ENCODE measurements at places on chromosomes 6 and 20.

DNA sequence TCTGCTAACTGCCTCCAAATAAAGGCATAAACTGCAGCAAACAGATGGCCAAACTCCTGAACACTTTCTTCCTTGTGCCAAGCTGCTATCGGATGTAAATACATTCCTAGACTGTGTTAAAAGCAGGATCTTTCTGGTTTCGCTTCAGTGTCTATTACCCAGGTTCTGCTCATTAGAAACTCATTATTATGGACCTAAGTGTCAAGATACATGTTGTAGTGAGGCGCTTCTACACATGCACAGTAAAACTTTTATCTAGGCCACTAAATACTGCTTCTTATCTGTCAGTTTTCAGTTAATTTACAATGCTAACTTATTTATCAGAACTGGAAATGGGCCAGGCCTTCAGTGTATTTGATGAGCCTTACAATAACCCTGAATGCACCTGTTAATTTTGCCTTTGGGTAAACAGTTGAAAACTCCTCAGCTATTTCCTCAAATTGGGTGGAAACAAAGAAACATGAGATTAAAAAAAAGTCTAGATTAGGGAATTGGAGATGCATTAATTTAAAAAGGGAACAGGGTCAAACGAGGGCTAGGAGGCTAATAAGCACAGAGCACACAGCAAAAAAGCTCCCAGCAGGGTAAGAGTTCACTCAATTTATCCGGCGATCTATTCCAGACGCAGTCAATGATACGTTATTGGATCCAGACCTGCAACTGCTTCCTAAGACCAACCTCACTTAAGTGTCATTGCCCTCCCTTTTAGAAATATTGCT, 240.6 kb downstream of the FOXC1 start:
- DNase-seq = no peak

- no peak for DNase-seq
These were observed 14.6 kb upstream of the ARMC12 start for GRCh38 chr6:35722121-35722761.

DNA sequence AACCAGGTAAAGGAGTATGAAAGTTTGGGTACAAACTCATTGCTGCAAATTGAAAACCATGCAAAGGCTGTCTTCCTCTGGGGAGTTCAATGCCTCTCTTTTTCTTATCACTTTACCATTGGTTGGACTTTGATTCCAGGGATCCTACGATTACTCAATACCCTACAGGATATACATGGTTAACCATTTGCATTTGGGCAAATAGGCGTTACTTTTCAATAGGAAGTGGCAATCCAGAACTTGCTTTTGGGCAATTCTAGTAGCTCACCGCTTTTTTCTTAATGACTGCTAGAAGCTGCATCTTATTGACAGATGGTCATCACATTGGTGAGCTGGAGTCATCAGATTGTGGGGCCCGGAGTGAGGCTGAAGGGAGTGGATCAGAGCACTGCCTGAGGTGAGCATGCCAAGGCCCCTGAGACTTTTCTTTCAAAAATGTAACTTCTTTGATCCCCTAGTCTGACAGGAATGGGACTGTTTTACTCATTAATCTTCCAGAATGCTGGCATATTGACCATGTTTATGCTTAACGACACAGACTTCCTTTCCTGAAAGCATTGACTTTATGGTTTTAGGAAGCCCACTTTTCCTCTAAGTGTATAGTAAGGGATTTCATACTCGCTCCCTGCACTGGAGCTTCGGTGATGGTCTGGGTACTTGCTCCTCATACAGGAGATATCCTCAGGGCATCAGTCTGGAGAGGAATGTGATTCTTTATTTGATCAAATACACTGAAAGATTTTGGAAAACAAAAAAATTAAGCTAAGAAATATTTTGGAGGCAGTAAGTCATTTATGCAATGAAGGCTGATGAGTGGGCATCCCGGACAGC, at the start of gene CCR6:
Gene CCR6 (plus strand): TSS at position 270 of the 831 bp plus-strand sequence. CDS start 13,039 bp downstream, outside the sequence.
- no peak for DNase-seq

DNA sequence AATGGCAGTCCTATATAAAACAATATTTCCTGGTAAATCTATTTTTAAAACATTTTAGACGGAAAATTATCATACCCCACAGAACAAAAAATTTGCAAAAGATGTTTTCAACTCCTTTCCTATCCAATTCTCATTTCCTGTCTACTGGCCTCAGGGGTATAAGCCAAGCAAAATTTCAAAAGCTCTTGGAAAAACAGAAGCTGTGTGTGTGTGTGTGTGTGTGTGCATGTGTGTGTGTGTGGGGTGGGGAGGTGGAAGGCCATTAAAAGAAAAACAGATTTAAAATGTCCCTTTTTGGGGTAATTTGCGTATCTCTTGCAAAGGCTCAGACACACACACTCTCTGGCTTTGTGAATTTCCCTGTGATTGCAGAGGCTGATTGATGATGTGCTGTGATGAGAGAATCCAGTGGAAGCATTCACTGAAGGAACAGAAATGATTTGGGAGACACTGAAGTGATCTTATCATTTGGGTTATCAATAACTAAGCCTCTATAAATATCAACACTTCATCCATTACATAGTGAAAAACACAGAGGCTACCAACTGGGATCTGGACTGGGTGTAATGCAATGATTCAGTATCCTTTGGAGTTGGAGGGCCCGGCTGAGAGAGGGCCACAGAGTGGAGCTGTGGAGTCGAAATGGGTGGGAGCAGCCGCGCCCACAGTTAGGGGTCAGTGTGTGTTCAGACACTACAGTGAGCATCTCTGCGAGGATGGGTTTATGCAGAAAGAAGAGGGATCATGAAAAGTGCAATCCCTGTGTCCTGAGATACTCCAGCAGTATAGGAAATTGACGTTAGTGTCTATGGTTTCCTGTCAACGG, 106.8 kb upstream of the PREP start:
- no peak for DNase-seq

- no peak for DNase-seq
These were observed 103.3 kb upstream of the PLN start for GRCh38 chr6:118444796-118445195.

- DNase-seq = no peak
These were observed 147.7 kb downstream of the SH3BGRL2 start for GRCh38 chr6:79778816-79779215.

DNA sequence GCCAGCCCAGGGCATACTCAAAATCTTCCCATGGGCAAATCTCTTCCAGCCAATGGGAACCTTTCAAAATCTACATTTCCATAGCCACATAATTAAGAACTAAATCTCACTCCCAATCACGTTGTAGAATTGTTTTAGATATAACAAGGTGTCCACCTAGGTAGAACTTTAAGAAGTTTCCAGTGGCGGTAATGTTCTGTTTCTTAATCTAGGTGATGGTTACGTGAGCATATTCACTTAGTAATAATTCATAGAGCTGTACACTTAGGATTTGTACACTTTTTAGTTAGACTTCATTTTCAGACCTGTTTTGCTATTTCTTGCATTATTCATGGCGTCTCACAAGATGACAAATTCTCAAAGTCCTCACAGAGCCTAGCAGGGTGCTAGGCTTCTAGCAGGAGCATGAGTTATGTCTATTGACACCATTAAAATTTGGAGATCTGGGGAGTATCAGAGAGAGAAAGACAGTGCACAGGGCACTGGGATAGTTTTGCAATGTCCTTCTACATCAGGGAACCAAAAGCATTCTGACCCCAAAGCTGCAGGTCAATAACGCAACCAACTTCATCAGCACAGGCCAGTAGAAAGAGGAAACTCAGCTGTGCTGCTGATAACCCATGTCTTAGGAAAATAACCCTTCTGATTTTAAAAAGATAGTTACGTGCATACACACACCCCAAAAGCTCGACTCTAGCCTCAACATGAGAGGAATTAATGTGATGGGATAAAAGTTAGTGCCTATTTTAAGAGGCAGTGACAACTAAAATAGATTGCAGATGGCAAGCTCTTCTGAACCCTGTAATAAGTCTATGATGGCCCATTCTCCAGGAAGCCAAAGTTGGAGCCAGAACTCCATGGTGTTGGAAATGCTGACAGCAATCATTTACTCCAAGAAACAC, 518.1 kb upstream of the JARID2 start:
- no peak for DNase-seq

DNA sequence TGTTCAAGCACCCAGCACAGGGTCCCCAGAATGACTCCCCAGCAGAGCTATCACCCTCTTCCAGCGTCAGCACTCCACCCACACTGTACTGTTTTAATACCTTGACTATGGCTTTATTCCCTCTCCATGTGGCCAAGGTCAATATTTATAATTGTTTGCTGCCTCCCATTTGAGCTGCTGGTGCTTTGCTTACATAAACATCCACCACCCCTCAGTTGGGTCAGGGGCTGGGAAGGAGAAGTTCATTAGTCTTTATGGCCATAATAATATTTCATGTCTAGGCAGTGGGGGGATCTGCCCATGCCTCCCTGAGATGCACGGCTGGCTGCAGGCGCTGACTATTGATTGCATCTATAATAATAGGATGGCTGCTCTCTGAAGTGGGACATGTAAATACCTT, 41.8 kb upstream of the SAYSD1 start:
- no peak for DNase-seq

DNA sequence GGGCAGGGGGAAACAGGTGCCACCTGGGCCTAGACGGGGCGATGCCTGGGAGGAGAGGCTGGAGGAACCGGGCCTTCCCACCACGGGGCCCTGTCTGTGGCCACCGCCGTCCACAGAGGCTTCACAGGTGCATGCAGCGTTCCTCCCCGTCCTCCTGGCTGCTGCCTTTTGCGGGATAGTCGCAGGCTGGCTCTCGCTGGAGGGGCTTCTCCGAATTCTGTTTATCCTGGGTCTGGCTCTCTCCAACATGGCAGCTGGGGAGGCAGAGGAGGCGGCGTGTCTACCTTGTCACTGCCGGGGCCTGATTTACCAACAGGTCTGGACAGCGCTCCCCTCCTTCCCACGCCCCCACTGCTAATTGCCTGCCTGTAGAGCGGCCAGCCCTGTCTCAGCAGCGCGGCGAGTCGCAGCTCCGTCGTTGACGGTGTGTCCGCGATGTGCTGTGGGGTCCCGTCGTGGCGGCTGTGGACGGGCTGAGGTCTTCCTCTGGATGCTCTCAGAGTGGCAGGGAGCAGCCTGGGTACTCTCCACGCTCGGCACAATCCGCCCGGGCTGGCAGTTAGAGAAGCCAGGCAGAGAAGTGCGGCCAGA, 262.9 kb downstream of the TAF4 start:
- DNase-seq = no peak

DNA sequence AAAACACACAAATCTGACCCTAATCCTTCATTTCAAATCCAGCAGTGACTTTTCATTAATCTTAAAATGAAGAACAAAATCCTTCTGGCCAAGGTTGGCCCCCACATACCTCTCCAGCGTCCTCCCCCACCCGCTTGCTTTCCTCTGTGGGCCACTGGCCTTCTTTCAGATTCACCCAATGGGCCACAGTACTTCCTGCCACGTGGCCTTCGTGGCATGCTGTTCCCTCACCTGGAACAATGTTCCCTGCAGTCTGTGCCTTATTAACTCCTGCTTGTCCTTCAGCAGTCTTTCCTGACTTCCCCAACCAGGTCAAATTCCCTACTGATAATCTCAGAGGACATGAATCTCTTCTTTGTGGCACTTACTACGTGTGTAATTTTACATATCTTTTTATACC, 5.3 kb upstream of the GTF2H4 start:
- DNase-seq = no peak

GRCh38 chr20:63470410-63470809, 2.0 kb downstream of the KCNQ2 start:
- DNase-seq = no peak

DNA sequence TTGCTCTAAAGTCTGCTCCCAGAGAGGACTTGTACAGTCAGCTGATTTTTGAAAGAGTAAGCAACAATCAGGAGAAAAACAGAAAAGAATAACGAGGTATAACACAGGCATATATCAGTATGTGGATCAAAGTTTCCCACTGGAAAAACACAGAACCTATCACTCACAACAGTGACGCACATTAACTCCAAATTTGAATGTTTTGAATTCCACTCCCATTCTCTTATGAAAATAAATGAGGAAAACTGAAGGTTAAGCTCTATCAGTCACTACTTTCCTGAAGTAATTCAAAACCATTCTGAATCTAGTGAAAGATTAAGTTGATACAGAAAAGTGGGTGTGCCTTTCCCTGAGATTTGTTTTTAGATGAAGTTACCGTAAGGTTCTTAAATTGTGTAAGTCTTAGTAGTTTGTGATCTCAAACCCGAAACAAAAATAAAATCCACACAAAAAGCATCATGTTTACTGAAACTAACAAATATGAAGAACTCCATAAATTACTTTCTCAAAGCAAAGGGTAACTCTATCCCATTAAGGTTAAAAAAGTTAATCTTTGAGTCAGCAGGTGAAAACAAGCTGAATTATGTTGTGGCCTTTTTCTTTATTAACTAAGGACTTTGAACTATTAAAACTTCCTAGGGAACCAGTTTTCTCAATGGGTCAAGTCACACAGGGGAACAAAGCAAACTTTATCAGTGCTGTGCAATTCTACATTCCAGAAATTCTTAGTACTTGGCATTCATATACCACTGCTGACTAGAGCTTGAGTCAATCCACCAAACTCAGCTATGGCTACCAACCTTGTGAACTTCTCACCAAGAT, 115.7 kb downstream of the OGFRL1 start:
- DNase-seq = peak; percentile 18

GRCh38 chr6:112179631-112180030, 74.7 kb downstream of the LAMA4 start:
- DNase-seq = no peak

DNA sequence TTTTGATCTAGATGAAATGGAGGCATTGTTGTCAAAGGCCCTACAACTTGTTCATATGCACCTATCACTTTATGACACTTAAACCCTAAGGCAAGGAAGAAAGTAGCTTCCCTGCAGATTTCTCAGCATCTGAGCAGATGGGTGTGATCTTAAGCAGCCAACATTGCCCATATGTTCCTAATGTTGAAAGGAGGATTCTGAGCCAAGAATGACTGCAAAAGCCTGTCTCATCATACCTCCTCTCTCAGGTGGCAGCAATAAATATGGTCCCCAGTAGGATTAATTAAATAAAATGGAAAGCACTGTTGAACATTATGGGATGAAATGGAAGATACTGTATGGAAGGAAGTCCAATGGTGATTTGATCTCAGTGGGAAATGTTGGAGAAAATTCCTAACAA, 538.1 kb upstream of the MAN1A1 start:
- no peak for DNase-seq

DNA sequence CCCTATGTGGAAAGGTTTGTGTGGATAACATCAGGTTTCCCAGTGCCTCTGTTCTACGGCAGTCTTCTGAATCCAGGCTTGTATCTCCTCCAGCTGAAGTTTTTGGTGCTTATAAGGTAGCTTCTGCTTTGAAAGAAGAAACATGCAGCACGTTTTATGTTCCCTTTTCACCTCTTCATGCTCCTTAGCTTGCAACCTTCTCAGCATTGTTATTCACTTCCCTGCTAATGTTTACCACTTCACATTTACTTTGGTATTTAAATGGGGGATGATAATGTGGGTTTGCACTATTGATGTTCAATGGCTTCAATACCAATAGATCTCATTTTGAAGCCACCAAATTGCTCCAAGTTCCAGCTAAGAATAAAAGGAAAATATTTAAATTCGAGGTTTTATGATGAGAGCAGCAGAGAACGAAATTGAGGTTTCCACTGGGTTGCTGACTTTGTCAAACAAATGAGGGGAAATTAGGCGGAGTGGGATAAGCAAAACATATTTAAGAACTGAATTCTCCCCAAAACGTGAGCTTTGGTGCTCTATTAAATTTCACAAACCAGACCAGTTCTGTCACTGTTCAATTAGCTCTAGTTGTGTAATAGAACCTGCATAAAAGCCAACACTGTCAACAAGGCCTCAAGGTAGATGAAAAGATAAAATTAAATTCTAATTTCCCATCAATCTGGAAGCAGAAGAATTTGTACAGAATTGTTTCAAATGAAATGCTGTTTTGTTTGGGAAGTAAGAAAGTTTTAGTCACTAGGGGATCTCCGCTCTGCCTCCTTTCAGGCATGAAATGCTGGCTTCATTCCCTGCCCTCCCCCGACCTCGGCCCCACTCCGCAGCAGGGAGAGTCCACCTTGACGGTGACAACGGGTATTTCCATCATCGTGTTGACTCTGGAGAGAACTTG, 1.4 kb downstream of the IL22RA2 start:
- peak; percentile 27 for DNase-seq
